ENCODE measurements at places on chromosomes 5 and 9.

DNA sequence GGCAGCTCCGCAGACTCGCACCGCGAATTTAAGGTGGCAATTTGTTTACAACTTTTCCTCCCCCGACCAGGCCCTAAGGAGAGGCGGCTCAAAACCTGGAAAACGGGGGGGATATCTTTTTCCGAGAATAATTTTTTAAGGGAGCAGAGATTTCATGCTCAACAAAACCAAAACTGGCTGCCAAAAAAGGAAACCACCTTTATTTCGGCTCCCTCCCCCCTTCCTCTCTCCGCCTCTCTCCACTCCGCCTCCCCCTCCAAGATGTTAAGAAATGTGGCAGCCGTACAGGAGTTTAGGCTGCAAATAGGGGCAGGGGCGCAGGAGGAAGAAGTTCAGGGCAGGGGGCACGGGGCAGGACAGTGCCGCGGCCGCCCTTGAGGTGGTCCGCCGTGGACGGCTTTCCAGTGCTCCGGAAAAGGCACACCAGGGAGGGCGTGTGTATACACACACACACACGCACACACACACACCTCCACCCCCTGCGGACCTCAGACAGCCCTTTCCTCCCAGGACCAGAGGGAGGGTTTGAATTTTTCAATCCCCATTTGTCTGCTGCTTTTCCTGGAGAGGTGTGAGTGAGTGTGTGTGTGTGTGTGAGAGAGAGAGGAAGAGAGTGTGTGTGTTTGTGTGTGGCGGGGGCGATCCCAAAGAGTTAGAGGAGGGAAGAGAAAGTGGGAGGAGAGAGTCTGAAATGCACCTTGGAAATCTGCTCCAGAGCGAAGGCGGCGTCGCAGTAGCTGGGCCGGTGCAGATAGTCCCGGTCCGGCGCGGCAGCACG, 9.1 kb downstream of the PTCH1 start:
- peak; percentile 77 for DNase-seq

GRCh38 chr9:5783982-5784381, 48.9 kb downstream of the ERMP1 start:
- no peak for DNase-seq

GRCh38 chr5:155530046-155530445, 516.5 kb downstream of the KIF4B start:
- no peak for DNase-seq

GRCh38 chr5:53211799-53212198, 102.2 kb upstream of the MOCS2 start:
- DNase-seq: no peak

DNA sequence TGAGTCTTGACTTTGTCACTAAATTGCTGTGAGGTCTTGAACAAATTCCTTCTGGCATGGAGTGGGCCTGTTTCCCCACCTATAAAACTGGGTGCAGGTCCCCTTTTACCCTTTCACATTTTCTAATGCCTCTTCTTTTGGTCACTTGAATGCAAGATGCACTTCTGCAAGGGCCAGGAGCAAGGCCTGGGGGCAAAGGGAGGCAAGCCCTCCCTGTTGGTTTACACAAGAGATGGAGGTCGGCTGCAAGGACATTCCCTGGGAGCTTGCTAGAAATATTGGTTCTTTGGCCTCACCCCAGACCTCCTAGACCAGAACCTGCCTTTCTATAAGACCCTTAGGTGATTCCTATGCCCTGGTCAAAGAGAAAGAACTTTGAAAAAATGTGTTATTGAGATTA, 5.8 kb downstream of the FOXE1 start:
- no peak for DNase-seq

- no peak for DNase-seq
These were observed 69.7 kb downstream of the ABCA1 start for GRCh38 chr9:104858271-104858670.

DNA sequence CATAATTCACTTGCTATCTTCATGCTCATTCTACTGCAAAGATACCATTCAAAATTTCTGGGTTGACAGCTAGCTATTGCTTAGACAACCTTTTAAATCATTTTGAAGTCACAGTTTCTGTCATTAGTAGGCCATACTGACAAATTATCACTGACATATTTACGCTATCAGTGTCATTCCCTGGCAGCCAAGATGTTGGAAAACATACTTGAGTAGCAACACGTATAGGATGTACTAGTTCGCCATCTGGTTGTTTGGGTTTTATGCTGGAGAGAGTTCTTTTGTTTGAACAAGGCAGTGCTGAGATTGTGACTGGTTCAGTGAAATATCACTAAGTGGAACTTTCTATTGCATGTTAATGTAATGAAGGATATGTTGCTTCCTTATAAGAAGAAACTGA, 621.9 kb downstream of the DTWD2 start:
- DNase-seq: no peak

DNA sequence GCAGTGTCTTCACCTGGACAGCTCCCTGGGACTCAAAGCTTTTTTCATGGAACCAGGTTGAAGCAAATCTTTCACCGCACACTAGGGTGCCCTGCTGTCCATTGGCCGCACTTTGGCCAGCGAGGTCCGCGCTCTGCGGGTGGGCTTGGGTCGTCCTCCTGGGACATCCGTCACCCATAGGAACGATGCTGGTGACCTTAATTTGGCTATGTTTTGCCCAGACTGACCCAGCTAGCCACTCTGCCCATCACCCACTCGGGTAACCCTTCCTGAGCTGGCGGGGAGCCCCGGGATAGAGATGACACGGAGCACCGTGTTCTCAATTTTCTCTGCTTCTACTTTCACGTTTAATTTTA, 25.9 kb downstream of the ZDHHC11B start:
- no peak for DNase-seq

GRCh38 chr5:169175733-169176132, 125.2 kb downstream of the SLIT3 start:
- DNase-seq: no peak

GRCh38 chr9:83633255-83633654, 10.3 kb downstream of the IDNK start:
- DNase-seq: no peak

DNA sequence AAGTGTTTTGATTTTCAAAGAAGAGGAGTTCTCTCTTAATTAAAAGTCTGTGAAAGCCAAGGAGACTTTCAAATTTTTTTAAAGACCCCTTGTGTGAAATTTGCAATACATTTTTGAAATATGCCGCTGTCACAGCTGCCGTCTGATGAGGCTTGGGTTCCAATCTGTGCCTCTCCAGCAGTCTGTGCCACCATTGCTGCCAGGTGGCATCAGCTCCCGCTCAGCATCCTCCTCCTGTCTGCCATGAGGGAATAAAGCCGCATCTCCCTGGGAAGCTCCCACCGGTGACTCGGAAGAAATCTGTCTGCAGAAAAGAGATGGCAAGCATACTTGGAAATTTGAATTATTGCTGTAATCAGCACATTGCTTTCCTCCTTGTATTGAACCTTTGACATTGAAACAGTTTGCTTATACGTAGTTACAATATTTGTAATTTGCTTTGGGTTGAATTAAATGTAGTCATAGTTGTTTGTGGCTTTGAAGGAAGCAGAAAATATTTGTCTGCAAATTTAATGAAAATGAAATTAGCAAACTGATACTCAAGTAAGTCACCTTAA, 145.7 kb upstream of the SNX2 start:
- DNase-seq: no peak

Measured in C1 segment of cervical spinal cord (tissue), 14 donors.